Stimulated activated CD4-positive, alpha-beta T cell treated with anti-CD3 and anti-CD28 coated beads, TNF-alpha, amount 100 ng/mL, for 1 hour (primary cell): ENCODE measurements at places on chromosomes 7 and 10.

- no peak for DNase-seq
Measured at GRCh38 chr7:176381-176780, 16.0 kb upstream of the FAM20C start.

- DNase-seq: no peak
Measured at GRCh38 chr7:101973130-101973529, 155.7 kb downstream of the CUX1 start.

DNA sequence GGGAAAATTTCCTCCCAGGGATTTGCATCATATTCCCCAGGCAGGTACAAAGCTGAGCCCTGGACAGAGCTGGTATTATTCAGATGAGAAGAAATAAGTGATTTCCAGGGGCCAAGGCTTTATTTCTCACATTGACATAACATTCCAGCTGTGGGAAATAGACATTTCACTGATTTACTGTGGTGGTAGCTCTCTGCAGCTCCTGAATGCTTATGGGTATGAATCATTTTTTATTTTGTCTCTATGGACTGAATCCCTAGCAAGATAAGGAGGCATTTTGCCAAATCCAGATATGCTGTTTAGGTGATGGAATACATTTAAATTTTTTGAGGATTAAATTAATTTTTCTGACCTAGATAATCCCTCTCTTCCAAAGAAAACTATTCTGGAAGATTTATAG, 97.9 kb downstream of the MTPN start:
- no peak for DNase-seq

DNA sequence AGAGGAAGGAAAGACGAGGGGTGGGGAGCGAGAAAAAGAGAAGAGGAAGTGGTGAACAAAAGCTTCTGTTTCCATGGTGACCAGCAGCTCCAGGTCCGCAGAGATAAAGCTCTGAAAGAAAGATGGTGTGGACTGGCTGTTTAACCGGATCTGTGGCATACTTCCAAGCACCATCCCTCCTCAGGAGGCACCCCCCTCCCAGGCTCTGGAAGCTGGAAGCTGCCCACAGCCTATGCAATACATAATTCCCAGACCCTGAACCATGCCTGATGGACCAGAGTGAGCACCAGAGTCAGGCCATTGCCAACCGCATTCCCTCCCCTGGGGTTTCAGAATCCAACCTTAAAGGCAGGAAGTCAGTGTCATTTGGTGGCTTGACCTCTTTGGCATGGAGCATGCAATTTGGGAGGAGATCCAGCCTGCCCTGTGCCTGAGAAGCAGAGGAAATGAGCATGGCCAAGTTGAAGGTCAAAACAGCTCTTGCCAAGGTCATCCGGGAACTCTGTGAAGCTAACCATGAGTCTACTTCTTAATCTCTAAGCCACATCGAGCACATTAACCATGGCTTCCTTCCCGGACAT, 22.2 kb upstream of the CPXM2 start:
- DNase-seq: no peak

DNA sequence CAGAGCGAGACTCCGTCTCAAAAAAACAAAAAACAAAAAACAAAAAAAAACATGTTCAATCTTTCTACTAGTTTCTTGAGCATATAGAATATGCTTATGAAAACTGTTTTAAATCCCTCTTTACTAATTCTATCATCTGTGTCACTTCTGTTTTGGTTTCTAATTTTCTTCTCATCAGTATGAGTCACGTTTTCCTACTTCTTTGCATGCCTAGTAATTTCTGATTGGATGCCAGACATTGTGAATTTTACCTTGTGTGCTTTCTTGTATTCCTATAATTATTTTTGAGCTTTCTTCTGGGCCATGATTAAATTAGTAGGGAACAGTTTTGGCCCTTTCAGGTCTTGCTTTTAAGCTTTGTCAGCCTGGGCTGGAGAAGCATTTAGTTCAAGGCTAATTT, 9.9 kb downstream of the MICU1 start:
- DNase-seq: no peak

- no peak for DNase-seq
Measured at GRCh38 chr7:106252568-106252967, 32.2 kb downstream of the NAMPT start.

- DNase-seq: no peak
Measured at GRCh38 chr7:155710530-155710929, 66.1 kb downstream of the RBM33 start.

- DNase-seq: no peak
Measured at GRCh38 chr7:136030330-136030729, 53.2 kb upstream of the MTPN start.

DNA sequence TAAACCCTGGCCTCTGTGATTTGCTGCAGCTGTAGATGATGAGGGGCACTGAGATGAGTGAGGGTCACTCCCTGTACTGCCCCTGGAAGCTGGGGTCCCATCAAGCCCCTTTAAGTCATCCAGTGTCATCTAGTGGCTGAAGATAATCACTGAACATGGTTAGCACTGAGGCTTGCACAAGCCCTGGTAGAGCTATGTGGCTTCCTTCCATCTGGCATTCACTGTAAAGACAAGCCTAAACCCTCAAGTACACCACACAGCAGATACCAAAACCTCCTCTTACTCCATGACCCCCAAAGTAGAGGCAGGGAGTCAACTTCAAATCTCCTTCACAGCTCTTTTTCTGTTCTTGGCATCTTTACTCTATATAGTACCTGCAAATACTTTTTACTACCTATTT, 72.7 kb upstream of the MRLN start:
- DNase-seq: no peak

DNA sequence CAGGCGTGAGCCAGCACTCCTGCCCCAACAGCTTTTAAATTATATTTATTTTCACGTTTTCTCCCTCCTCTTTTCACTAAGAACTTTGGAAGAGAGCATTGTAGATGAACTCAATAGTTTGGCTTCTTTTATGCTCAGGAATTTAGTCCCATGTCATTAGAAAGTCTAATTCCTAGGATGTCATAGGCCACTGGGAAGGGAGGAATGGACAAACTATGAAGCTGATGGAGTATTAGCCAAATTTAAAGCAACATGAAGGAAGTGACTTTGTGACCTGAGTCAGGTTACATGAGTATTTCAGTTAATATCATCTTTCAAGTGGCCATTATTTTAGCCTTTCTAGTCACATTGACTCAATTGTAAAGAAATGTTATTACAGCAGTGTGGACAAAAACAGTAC, 18.0 kb upstream of the OPN4 start:
- no peak for DNase-seq

- DNase-seq: no peak
Measured at GRCh38 chr7:16345979-16346958, 75.1 kb downstream of the CRPPA start.

DNA sequence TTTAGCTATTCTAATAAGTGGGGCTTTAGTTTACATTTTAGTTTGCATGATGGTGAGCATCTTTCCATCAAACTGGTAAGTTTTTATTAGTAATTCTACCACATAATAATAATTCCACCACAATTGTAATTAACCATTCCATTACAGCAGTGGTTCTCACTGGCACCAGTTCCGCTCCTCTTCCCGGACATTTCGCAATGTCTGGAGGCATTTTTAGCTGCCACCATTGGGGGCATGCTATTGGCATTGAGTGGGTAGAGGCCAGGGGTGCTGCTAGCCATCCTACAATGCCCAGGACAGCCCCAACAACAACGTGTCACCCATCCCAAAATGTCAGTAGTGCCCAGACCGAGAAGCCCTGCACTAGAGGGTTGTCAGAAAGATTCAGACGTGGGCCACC, 31.4 kb downstream of the ADRB1 start:
- no peak for DNase-seq

- no peak for DNase-seq
Measured at GRCh38 chr10:88092973-88093372, 229.5 kb downstream of the PTEN start.

GRCh38 chr7:155660059-155660757, 15.7 kb downstream of the RBM33 start:
- no peak for DNase-seq
